CD8-positive, alpha-beta memory T cell (primary cell): ENCODE measurements at places on chromosomes 4 and X. TPM values are rescaled to one million over a fixed set of nuclear protein-coding genes. Genes with fewer than 3 reads are reported as not detected.

Gene NMU
- total RNA-seq, result not detected

DNA sequence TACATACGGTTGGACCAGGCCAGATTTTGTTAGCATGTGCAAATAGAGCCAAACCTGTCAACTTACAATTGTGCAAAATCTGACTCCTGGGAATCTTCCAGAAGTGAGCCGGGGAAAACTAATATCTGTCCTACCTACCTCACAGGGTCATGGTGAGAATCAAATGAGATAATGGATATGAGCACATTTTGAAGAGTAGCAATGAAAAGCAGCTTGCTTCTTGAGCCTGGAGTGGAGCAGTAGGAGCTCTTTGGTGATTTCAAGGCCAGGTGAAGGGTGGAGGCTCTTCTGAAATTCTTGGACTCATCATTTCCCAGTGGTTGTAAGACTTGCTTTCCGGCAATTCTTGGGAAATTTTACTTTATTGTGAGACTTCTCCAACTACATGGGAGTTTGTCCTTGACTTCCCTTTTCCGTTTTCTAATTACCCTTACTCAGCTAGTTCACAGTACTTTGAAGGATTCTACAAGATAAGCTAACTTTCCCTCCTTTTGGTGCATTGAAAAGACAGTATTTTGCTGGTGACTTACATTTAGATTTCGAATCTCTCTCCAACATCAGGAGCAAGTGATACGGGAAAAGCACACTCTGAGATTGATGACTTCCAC is 12.2 kb downstream of the PLAC1 start:
- no peak for DNase-seq
- no peaks in the 10 kb centered on the region for H3K4me1 ChIP-seq

GRCh38 chr4:6226506-6226905 is 26.2 kb upstream of the JAKMIP1 start:
- H3K27ac ChIP-seq, result no peak overlapping the region
- no peaks in the 10 kb centered on the region for H3K27me3 ChIP-seq
- DNase-seq, result no peak
- H3K4me3 ChIP-seq, result no peak overlapping the region
- H3K4me1 ChIP-seq, result no peaks in the 10 kb centered on the region

DNA sequence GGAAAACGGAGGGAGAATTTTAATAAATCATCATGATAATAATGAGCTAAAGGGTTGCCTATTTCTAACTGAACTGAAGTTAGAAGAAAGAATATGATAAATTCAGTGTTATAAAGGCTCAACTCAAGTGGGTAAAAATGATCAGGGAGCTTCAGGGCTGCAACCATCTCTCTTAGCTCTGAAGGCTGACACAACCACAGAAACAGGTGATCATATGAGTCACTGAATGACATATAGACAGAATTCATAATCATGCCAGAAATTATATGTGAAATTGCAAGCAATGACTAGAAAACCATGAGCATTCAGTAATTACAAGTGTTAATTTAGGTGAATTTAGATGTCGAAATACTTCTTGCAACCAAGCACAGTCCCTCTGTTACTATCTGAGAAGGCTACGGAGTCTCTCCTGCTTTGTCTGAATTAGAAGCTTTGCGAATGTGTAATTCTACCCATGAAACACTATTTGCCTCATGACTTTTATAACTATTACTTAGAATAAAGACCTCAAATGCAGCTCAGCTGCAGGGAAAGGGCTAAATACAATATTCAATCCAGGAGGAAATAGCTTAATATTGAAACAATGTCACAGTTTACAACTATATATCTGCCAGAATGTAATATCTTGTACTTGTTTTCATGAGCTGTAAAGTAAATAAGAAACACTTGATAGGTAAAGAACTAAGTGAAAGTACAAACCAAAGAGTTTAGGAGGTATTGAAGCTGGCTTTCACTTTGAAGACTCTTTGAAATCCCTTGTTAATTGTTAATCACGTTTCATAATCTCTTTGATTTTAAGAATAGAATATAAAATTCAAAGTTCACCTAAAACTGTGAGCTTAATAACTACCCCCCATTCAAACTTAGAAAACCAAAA is 1972.6 kb downstream of the ARAP2 start:
- DNase-seq, result no peak
- no peaks in the 10 kb centered on the region for H3K36me3 ChIP-seq
- no peaks in the 10 kb centered on the region for H3K4me1 ChIP-seq
- H3K27me3 ChIP-seq, result no peaks in the 10 kb centered on the region
- no peak overlapping the region for H3K4me3 ChIP-seq

DNA sequence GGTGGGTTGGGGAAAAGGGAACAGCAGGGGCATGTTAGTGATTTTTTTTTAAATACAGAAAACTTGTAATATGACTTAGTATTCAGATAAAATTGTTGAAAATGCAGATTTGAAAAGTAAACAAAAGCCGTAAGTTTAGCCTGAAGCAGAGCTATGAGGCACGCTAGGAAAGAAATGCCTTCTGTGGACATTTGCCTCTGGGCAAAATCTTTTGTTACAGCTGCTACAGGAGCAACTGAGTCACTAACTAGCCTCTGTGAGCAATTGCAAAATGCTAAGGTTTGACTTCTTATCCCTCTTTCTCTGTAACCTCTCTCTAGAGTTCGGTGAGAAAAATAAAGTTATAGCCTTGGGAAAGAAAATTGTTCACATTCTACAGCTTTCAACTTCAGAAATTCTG is 350.0 kb downstream of the SLC7A11 start:
- no peak overlapping the region for H3K4me3 ChIP-seq
- H3K36me3 ChIP-seq, result no peaks in the 10 kb centered on the region
- no peaks in the 10 kb centered on the region for H3K27me3 ChIP-seq
- no peaks in the 10 kb centered on the region for H3K4me1 ChIP-seq

GRCh38 chrX:5775846-5776430 is 452.7 kb downstream of the NLGN4X start:
- no peak overlapping the region for H3K4me3 ChIP-seq
- no peak for DNase-seq
- H3K36me3 ChIP-seq, result no peaks in the 10 kb centered on the region
- H3K27me3 ChIP-seq, result no peaks in the 10 kb centered on the region
- no peaks in the 10 kb centered on the region for H3K4me1 ChIP-seq

DNA sequence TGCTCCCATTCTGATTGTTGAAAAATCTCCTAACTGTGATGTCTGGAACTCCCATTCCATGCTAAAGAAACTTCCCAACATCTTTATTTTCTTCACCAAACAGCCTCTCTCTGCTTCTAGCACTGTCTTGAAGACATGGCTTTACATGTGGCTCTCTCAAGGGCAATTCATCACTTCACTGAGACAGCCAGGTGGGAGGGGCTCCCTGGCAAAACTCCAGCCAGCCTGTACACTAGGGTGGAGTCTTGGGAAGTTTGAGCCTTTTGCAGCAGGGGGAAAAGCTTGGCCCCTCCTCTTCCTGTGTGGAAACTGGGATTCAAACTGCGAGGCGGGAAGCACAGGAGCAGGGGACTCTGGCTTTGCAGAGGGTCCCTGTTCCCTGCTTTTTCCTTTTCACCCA is 130.5 kb upstream of the TTC29 start:
- H3K36me3 ChIP-seq, result no peaks in the 10 kb centered on the region
- H3K4me1 ChIP-seq, result no peaks in the 10 kb centered on the region
- no peak overlapping the region for H3K4me3 ChIP-seq
- no peaks in the 10 kb centered on the region for H3K27me3 ChIP-seq
- no peak for DNase-seq

Gene MAOB
- total RNA-seq, result not detected
